ENCODE measurements at places on chromosomes 11 and 22.

GRCh38 chr11:129846508-129847335 is 31.1 kb downstream of the TMEM45B start:
- DNase-seq = no peak

- DNase-seq = no peak
These were observed 136.4 kb downstream of the BUD13 start for GRCh38 chr11:116636341-116636929.

GRCh38 chr11:46450846-46451477 is 59.4 kb upstream of the CHRM4 start:
- DNase-seq = no peak

GRCh38 chr22:20319041-20319744 is 667 bp downstream of the DGCR6L start:
- DNase-seq = no peak

DNA sequence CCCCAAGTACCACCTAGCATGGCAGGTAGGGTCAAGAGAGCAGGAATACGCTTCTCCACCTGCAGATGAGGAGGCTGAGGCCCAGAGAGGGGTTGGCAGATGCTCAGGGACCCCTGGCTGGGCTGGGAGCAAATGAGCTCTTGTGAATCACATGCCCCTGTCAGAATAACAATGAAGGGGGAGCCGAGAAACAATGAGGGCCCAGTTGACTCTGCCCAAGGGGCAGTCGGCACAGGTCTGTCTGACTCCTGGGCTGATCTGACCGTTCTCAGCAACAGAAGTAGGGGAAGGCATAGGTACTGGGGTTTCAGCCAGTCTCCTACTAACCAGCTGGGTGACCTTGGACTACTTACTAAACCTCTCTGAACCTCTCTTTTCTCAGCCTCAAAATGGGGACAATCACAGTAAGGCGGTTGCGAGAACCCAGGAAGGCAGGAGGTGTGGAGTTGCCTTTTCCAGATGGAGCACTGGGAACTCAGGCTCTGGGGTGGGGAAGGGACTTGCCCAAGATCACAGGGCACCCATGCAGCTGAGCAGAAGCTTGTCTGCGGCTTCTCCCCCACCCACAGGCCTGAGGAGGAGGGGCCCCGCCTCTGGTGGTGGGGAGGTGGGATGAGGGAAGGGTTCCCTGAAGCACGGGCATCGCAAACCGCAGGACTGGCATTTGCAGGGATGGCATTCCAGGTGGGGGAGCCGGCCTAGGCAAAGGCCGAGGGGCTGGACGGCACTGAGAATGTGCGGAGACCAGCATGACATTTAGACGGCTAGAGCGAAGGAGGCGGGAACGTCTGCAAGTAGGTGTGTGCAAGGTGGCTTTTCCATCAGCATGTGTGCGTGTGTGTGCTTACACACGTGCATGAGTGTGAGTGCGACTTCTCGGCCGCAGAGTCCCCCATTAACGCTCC is 163.0 kb downstream of the MN1 start:
- no peak for DNase-seq

GRCh38 chr11:17653611-17654010 is 65.8 kb upstream of the MYOD1 start:
- no peak for DNase-seq

DNA sequence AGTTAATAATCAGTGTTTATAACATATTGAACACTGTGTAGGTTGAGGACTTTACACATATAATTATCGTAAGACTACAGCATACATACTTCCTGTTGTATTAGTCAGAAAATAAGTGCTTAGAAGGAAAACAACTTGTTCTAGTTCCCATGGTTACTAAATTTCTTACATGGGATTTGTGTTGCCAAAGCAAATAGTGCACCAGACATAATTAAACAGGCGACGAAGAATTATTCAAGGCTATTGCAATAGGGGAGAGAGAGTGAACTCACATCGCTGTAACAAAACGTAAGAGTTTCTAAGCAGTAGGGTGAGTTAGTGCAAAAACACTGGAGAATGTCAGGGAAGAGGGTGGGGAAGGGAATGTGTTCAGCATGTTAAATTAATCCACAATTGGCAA is 347.8 kb downstream of the CNTN5 start:
- no peak for DNase-seq

DNA sequence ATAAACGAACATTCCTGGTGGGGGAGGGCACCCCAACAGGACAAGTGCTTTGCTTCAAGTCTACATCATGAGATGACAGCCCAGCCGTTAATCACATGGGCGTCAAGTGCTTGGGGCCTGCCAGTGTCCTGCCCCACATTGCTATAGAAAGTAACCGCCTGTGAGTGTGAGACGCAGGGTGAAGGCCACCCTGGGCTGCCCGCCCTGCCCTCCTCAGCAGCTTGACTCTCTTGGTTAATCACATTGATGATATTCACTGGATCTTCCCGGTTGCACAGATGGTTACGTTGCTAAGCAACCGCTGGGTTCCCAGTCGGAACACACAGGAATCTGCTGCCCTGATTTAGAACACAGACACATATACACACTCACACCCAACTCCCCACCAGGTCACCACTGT is 79.3 kb downstream of the CTTN start:
- no peak for DNase-seq

- no peak for DNase-seq
These were observed 456 bp downstream of the AAMDC start for GRCh38 chr11:77821349-77821851.

- DNase-seq = no peak
These were observed 65.3 kb downstream of the PRDM11 start for GRCh38 chr11:45211732-45212131.

DNA sequence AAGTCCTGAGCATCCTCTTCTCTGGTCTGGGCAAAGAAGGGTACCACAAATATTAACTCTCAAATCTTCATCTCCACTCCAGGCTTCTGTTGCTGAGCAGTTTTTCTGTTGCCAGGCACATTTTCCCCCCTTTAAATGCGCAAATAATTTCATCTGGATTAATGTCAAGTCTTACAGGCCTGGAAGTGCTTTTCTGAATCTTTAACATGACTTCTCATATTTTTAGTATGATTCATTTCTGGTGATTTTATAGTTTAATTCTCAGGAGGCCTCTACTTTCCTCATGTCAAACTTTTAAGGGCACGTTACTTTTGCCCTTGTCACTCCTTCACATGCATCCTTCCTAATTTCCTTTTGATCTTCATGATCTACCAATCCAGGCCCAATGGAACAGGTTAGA is 510.2 kb downstream of the METTL15 start:
- no peak for DNase-seq

- DNase-seq = no peak
These were observed 12.4 kb upstream of the MPPED1 start for GRCh38 chr22:43399338-43399979.

All from GDM1 (cell line).